NCI-H1092 treated with DMSO at 0.1 percent for 48 hours (cell line): ENCODE measurements at places on chromosomes 3 and 15.

- DNase-seq: peak; percentile 91
Observed at GRCh38 chr3:141388823-141389621, 20.7 kb downstream of the ZBTB38 start.

- peak; percentile 9 for DNase-seq
Observed at GRCh38 chr15:99435113-99435695, 130.6 kb upstream of the MEF2A start.

GRCh38 chr3:101518421-101518871 is 5.4 kb upstream of the SENP7 start:
- no peak for DNase-seq

DNA sequence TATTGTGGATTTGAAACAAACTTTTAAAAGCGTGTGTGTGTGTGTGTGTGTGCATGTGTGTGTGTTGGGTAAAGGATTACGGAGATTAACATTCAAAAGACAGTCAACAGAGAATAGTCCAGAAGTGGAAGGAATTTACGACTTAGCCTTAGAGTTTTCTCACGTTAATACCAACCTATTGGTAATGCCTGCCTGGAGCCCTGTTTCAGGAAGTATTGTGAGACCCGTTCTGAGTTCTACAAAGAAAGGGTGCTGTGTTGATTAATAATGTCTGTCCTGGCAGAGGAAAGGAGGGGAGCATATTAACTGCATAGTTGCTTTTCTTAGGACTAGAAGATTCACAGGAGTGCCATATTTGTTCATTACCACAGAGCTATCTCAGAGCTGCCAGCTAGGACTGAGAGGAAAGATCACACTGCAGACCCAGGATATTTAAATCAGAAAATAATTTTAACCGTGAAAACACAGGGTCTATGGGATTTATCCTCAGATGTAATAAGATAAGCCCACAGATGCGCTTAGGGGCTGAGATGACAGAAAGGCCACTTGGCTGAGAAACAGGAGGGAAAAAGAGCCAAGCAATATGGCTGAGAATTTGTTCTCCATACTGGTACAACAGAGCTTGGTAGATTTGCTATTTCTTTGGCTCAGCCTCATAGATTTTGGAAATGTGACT is 40.5 kb upstream of the FRMD4B start:
- DNase-seq: no peak
